ENCODE measurements at places on chromosomes 16 and 17.

DNA sequence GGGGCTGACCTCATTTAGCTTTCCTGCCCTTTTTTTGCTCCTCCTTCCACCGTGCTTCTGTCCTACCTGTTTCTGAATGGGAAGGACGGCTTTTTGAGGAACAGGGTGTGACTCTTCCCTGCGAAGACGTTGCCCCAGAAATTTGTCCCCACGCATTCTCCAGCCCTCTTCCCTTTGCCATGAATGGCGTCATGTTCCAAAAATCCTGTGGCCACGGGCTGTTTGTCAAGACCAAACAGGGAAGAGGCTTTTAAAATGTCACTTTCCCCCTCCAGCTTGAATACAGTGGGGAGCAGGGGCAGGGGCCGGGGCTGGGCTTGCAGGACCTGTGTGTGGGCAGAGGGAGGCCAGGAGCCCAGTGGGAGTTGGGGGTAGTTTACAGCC is 13.9 kb downstream of the MPRIP start:
- DNase-seq, result peak; percentile 15

DNA sequence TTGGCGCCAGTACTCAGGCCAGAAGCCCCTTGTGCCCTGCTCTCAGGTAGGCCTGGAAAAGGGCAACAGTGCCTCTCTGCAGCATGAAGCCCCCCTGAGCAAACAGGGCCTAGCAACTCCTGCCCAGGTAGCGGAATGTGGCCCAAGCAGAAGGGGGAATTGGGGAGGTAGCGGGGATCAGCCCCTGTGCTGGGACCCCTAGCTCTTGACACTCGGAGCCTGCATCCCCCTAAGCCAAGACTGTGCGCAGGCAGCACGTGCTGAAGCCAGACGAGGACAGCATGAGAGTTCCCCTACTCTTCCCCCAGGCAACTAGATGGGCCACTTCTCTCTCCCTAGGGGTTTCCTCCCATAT is 823 bp upstream of the CD2BP2 start:
- DNase-seq, result no peak

DNA sequence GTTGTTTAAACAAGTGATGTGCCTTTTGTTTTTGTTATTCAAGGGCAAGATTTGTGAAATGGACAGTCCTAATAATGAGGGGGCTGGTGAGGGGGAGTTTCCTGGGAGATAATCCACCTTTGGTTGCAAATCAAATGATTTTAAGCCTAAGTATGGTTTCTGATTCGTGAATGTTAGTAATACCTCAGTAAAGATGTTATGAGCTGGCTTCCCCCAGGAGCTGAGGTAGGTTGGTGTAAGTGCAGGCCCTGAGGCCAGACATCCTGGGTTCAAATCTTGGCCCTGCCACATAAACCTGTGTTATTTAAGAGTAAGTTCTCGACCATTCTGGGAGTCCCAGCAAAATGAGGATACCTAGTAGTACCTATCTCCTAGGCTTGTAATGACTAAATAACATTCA is 1.5 kb downstream of the SNX29 start:
- no peak for DNase-seq

DNA sequence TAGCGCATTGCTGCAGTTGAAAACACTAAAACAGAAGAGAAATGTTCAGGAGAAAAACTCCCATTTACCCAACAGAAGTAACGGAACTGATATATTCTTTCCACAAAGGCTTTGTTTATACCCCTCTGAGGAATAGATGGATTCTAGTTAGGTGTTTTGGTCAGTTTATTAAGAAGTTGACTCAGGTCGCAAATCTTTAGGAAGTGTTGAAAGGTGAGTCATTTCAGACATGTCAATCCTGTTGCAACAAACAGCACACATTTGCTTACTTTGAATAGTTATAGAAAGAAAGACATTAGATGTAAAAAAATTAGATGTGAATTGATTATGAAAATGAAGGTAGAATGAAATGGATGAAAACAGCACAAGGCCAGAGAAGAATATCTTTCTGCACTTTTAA is 941.0 kb downstream of the KCNJ2 start:
- DNase-seq, result no peak

- peak; percentile 35 for DNase-seq
Observed at GRCh38 chr16:87006789-87007745, 310.1 kb downstream of the C16orf95 start.

GRCh38 chr17:72259922-72260321 is 139.1 kb downstream of the SOX9 start:
- DNase-seq, result no peak

GRCh38 chr16:8760021-8760420 is 37.4 kb downstream of the TMEM186 start:
- no peak for DNase-seq

GRCh38 chr16:19196871-19197270 is 28.8 kb downstream of the SYT17 start:
- no peak for DNase-seq

DNA sequence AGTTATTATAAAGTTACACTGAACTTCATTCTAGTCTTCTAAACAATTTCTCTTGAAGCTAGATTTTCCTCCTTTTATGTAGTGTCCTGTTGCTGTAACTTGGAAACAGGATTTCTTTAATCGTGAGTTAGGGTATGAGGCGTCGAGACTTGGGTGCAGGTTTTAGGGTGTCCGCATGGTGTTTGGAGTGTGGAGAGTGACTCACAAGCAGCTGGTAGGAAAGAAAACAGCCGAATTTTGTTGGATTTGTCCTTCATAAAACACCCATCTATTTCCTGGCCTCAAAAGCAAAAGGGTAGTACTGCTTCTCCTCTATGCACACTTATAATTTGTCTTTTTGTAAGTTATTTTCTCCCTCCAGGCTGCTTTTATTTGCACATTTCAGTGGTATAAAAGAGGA is 1.6 kb downstream of the RPTOR start:
- DNase-seq, result no peak

DNA sequence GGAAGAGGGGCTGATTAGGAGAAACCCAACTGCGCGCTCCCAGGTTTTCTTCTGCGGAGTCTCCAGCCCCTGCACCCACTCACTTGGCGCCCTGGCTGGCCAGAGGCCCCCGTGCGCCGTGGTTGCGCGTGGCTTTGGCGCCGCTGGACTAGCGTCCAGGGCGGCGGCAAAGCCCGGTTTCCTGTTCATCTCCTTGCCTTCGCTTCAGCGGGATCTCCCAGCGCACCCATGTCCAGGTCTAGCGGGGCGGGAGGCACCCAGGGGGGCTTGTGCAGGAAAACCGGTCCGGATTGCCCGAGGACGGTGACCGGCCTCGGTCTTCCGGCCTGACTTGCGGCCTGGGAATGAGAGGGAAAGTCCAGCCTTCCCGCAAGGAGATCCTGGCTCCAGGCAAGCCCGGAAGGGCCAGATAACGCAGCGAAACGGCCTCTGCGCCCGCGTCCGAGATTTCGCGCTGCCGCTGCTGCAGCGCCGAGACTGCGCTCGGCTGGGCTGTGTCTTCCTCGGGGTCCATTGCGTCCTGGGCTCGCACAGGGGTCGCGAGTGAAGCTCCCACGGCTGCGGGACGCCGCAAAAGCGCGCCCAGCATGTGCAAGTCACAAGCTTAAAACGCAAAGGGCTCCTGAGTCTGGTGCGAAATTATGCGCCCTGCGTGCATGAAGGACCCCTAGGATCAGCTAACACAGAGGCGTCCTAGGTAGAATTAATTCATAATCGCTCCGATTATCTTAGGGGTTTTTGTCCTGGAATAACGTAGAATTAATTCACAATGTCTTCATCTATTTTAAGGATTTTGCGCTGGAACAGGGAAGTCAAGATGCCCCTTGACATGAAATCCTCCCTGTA is 5.7 kb downstream of the FOXF1 start:
- DNase-seq, result peak; percentile 50

- DNase-seq, result no peak
Observed at GRCh38 chr17:45575126-45575885, 84.8 kb upstream of the PLEKHM1 start.

DNA sequence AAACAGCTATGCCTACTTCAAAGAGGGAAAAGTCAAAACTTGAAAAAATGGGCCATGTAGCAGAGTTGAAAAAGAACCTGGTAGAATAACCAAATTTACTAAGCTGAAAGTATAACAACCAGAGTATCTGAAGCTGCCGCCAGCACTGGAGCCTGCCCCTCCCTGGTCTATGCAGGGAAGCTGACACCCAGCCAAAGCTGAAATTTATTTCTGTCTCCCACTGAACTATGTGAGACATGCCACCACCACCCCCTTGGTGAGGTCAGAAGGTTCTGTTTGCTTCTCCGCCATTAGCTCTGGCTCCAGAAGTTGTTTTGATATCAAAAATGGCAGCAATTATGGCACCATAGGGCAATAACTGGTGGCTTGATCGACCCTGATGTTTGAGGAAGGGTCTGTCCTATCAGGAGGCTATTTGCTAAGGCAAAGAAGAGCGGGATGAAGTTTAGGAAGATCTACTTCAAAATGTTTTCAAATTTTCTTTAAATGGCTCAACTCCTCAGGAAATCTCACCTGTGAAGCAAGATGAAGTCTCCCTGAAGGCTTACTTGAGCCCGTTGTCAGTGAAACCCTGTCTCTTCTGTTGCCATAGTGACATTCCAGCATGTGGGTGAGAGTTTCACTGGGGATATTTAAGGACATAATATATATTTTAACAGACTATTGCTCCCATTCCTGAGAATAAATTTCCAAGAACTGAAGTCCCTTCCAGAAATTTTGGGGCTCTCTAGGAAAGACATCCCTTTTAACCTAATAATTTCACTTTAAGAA is 122.0 kb downstream of the COPRS start:
- no peak for DNase-seq

DNA sequence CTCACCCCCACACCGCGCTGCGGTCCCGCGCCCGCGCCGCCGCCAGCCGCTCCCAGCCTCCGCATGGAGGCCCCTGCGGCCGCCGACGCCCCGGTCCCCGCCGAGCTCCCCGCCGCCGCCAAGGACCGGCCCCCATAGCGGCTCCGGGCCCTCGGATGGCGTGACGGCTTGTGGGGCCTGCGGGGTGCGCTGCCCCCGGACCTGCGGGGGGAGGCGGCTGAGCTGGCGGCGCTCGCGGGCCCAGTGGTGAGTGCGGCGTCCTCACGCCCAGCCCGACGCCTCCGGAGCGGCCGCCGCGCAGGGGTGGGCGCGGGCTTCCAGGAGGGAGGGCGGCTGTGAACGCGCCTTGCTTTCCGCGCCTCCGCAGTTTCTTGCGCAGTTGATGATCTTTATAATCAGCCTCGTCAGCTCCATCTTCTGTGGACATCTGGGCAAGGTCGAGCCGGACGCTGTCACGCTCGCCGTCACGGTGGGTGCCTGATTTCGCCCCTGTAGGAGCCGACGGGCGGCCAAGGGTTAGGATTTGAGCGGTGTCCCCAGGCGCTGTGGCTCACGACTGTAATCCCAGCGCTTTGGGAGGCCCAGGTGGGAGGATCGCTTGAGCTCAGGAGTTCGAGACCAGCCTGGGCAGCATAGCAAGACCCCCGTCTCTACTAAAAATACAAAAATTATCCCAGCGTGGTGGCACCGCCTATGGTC is 46.4 kb downstream of the SLC47A1 start:
- peak; percentile 32 for DNase-seq

DNA sequence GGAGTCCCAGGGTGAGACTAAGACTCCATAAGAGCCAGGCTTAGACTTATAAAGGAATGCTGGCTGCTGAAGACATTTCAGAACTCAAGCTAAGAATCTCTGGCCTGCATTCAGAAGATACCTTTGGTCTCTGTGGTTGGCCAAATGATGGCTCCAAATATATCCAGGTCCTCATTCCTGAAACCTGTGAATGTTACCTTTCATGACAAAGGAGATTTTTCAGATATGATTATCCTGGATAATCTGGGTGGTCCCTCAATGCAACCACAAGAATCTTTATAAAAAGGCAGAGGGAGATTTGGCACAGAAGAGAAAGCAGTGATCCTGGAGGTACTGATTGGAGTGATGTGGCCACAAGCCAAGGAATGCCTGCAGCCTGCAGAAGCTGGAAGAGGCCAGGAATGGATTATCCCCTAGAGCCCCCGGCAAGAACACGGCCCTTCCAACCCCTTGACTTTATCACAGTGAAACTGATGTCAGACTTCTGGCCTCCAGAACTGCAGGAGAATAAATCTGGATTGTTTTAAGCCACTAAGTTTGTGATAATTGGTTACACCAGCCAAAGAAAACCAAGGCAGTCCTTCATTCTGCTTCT is 253.3 kb downstream of the SLC39A11 start:
- no peak for DNase-seq

- DNase-seq, result no peak
Observed at GRCh38 chr17:80646328-80646727, 101.7 kb downstream of the RPTOR start.

- no peak for DNase-seq
Observed at GRCh38 chr16:64968539-64968938, 153.3 kb downstream of the CDH11 start.

GRCh38 chr16:51450909-51451308 is 299.8 kb upstream of the SALL1 start:
- no peak for DNase-seq

- DNase-seq, result peak; percentile 39
Observed at GRCh38 chr17:31525801-31526549, 134.5 kb downstream of the RAB11FIP4 start.

DNA sequence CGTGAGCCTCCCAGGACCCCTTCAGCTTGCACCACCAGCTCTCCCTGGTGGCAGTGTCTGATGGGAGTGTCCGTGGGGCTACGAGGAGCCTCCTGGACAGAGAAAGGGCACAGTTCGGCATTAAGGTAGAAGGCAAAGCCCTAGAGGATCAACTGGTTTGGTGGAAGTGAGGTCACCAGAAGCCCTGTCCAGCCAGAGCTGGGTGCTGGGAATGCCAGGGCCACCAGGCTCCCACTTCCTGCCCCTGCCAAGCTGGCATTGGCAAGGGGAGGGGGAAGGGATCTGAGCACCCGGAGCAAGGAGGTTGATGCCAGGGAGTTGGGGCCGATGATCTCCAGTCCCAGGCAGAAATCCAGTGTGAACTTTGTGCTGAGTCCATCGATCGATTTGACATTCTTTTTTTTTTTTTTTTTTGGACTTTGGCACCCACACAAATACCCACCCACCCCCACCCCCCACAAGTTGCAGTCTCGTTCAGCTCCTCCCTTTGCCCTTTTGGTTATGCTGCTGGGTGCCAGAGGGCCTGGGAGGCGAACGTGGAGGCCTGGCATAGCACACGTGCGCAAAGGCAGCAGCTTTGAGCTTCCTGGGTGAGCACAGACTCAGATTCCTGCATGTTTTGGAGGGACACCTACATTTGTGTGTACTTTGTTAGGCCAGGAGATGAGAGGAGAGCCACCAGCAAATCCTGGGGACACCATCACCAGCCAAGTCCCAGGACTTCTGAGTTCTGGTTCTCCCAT is 2.1 kb downstream of the NHERF1 start:
- no peak for DNase-seq

GRCh38 chr17:61209525-61209924 is 190.1 kb upstream of the TBX2 start:
- DNase-seq, result no peak

GRCh38 chr17:79612468-79613194 is 1.8 kb upstream of the RBFOX3 start:
- DNase-seq, result peak; percentile 82

- DNase-seq, result no peak
Observed at GRCh38 chr17:79897243-79898063, 58.2 kb upstream of the CBX4 start.

- no peak for DNase-seq
Observed at GRCh38 chr17:64628641-64629040, 33.5 kb downstream of the SMURF2 start.

GRCh38 chr16:21613361-21613760 is 14.0 kb downstream of the METTL9 start:
- no peak for DNase-seq

Measured in glutamatergic neuron (in vitro differentiated cells).